ENCODE measurements at places on chromosomes 2 and 18.
A peak's percentile ranks its signal among the peaks of the same experiment; 100 is the strongest.

GRCh38 chr2:192513575-192513974, 318.8 kb upstream of the TMEFF2 start:
- DNase-seq, result no peak

DNA sequence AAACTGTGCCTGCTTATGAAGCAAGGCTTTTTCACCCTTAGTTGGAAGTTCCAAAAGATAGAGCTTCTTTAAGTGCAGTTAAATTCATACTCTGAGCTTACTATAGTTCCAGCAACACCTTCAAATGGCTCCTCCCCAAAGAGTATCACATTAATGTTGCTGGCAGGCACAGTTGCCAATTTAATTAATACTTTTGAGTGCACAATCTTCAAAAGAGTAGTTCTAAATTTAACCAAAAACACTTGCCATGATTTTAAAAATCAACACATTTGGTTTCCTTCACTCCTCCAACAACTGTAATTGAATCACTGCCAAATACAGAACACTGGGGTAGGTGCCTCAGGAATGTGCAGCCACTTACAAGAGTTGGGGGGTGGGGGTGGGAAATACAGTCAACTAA, 150.6 kb upstream of the UBE2E3 start:
- no peak for DNase-seq

DNA sequence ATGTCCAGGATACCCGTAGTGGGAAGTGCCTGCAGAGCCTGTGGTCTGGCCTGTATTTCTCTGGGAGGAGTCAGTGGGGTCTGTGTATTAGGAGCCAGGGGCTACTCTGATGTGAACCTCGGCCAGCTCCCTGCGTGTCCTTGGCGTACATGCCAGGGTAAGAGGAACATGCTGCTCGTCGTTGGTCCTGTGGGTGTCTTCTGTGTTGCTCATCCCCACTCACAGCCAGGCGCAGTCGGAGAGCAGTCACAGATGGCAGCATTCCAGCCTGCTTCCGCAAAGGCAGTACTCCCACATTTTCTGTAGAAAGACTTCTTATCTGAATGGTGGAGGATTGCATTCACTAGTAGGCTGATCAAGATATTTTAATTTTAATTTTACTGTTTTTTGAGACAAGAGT, 84.9 kb downstream of the DGKD start:
- DNase-seq, result no peak

GRCh38 chr2:99926986-99927385, 215.4 kb downstream of the AFF3 start:
- no peak for DNase-seq

GRCh38 chr2:161713706-161714105, 89.5 kb downstream of the SLC4A10 start:
- DNase-seq, result no peak

DNA sequence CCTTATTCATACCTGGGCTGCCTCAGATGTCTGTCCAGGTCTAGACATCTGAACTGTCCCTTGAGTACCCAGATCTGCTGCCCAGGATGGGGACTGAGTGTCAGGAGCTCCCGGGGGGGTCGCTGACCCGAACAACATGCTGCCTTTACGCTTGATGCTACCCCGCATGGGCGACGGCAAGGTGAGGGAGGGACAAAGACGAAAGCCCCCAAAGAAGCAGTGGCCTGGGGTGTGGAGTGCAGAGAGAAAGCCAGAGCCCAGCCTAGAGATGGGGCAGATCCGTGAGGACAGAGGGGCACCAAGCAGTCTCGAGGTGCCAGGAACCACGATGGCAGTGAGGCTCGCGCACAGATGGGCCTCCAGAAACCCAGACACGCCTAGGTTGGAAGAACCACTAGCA, 234.7 kb downstream of the ATAD2B start:
- DNase-seq, result no peak

GRCh38 chr2:169038338-169038757, 7.2 kb upstream of the ABCB11 start:
- no peak for DNase-seq

GRCh38 chr2:105791229-105791628, 46.5 kb downstream of the NCK2 start:
- no peak for DNase-seq

- DNase-seq, result peak; percentile 31
Measured at GRCh38 chr2:219497495-219498279, 1.0 kb upstream of the GMPPA start.

DNA sequence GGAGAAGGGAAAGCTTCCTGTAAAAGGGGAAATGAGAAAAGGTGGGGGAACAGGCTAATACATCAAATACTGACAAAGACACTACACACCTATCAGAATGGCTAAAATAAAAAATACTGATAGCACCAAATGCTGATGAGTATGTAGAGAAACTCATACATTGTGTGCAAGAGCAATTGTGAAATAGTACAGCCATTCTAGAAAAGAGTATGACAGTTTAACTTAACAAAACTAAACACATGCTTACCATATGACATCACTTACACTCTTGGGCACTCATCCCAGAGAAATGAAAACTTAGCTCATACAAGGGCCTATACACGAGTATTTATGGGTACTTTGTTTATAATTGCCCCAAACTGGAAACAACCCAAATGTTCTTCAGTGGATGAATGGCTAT, 53.4 kb downstream of the ZNF638 start:
- no peak for DNase-seq

DNA sequence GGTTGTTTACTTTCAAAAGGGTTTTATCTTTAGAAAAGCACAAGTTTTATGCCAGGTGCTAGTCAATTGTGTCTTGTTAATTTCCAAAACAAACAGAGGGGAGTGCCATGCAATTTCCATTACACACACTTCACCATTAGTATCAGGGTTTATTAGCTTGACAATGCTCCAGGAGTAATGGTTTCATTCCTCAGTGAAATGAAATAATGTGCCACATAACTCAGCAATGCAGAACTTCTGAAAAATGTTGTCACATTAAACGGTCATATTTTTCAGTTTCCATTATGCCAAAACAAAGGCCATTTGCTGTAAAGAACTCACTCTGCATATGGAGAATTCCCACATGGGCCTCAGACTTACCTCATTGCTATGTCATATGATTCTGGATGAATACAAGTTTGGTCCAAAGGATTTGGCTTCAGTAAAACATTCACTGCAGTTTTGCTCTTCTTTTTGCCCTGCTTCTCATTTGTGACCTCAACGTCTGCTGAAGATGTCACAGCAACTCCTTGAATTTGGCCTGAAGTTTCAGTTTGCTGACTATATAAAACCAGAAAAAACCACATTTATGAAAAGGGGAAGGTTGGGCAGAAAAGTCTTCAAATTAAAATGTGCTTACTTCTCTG, 198.2 kb downstream of the SRBD1 start:
- DNase-seq, result no peak

DNA sequence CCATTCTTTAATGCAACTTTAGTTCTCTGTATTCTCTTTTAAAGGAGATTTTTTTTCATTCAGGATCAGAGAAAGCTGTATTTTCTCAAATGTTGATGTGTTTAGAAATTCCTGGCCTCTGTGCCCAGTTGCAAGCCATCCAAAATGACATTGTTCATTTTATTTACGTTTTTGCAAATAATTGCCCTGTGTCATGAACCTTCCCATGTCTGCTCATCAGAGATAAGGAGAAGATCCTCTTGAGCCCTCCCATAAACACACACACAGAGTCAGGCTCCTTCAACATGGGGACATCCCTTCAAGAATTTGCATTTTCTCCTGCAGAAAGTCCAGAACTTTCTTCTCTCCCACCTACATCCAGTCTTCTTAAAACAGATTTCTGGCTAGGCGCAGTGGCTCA, 258.8 kb downstream of the GBX2 start:
- no peak for DNase-seq

GRCh38 chr2:62149708-62150107, 46.2 kb upstream of the B3GNT2 start:
- no peak for DNase-seq

GRCh38 chr18:12883372-12883683, 709 bp downstream of the PTPN2 start:
- DNase-seq, result no peak

- no peak for DNase-seq
Measured at GRCh38 chr2:22020091-22020742, 896.4 kb downstream of the TDRD15 start.

DNA sequence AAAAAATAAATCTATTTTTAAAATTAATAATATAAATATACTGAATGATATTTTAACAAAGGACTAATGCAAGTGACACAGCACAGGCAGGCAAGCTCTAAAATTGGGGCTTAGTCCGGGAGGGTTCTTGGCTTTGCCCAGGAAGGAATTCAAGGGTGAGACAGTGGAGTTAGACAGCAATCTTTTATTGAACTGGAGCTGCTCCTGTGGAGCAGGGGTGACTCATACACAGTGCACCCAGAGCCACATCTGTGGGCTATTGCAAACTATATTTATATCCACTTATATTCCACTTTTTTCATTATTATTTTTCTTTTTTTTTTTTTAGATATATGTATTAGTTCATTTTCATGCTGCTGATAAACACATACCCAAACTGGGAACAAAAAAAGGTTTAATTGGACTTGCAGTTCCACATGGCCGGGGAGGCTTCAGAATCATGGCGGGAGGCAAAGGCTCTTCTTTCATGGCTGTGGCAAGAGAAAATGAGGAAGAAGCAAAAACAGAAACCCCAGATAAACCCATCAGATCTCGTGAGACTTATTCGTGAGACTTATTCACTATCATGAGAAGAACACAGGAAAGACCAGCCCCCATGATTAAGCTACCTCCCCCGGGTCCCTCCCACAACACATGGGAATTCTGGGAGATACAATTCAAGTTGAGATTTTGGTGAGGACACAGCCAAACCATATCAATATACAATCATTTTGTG, 437.1 kb downstream of the BCL11A start:
- DNase-seq, result no peak

DNA sequence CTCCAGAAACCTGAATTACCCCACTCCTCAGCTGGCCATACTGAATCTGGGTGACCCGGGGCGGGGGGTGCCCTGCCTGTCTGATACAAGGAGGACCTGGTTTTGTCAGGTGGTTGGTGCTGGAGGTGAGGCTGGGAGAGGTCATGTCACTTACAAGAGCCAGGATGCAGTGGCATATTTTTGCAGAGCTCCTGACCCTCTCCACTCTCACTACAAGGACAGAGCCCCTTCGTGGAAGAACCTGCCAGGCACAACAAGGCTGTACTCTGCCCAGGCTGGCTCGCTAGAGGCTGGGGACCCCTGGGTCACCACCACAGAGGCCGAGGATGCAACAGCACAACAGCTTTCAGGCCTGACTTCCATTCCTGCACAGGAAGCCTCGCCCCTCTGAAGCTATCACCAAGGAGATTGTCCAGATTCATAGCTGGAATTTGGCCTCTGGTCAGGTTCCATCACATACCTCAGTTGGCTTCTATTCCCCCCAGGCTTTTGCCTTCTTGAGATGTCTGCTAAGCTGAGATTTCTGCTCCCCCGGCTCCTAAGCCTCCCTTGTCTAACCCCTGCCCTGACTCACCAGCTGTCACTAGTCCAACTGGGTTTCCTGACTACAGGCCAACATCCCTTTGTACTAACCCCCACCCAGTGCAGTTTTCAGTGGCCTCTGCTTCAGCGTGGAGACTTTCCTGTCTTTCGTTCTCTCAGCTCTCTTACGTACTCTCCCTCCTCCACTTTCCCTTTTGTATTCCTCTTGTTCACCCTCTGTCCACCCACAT, 132.5 kb upstream of the EPAS1 start:
- DNase-seq, result no peak

DNA sequence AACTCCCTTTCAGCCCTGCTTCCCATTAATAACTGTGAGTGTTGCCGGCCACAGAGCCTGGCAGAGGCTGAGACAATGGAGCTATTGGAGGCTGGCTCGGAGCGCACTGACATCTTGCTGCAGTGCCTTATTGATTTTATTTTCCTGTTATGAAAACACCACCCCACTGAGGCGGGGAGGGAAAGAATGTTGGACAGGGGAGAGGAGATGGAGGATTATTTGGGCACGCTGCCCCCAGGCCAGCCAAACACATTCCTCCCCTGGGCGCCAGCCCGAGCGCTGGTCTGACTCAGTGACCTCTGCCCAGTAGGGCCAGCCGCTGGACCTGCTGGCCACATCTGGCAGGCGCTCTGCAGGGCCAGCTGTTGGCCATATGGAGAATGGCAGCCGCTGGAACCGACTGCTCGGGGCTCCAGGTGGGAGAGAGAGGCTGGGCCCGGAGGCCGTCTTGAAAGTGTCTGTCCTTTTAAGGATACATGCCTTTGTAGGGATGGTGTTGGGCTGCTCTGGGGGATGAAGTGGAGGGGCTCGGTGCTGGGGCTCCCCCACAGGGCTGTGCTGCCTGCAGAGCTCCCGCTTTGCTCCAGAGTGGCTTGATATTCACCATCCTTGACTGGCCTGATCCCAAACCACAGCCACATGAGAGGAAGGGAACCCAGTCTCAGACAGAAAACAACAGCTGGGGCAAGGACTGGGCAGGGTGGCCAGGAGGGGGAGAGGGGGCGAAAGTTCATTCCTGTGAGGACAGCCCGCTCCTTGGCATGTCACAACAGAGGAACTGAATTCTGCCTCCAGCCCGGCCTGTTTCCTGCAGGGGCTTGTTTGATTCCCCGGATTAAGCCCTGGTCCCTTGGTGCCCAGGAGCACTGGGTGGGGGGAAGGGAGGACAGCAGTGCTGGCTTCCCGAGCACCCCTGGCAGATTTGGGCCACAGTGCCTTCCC, 179.0 kb downstream of the KLHL29 start:
- no peak for DNase-seq

Measured in activated T-cell treated with anti-CD3 and anti-CD28 coated beads, Interleukin-2, amount 50 U/mL, for 1 hour (primary cell).